ENCODE measurements at places on chromosomes 6 and 20.

DNA sequence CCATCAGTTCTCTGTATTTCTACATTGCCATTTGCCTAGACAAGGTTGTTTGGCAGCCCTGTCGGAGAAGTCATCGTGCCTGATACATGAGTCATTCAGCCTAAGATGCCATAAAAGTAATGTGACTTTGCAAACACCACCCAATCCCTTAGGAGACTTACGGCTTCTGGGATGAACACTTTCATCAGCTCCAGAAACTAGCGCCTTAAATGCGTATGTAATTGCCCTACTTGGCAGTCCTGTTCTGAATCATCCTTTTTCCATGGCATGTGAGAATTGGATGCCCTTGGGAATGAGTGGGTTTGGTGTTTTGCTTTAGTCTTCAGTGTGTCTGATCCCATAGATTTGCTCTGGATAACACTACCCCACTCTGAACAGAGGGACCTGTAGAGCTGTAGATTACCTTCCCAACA lies 158.5 kb downstream of the SASH1 start:
- DNase-seq: no peak

GRCh38 chr6:56667336-56667735 lies 24.6 kb upstream of the DST start:
- DNase-seq: no peak

- DNase-seq: no peak
These were observed 96.2 kb downstream of the FARS2 start for GRCh38 chr6:5357486-5357885.

DNA sequence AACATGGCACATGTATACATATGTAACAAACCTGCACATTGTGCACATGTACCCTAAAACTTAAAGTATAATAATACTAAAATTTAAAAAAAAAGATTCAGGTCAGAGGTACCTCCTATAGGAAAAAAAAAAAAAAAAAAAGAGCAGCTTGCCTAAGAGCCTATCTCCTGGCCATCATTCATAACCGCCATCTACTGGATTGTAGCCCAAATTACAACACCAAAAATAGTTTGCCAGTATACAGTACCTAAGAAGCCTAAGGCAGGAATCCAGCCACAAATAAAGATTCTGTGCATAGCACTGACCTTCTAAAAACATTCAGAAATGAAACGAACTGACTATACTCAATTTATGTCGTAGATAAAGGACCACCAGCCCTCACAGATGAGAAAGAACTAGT lies 438.4 kb upstream of the ADGRB3 start:
- no peak for DNase-seq

DNA sequence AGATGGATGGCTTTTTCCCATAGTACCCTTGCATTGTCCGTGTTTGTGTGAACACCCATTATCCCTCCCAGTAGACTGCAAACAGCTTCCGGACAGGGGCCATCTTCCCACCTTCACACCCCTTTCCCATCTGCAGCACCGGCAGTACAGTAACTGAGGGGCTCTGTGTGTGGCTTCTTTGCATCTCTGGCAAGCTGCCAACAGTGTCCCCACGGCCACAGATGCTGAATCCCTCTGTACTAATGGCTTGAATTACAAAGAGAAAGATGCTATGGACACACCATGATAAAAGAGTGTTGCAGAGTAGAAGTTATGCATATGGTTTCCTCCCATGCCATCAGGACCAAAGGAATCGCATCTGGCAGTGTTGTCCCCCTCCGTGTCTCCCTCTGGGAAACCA lies 101.1 kb upstream of the CDYL start:
- DNase-seq: no peak

GRCh38 chr6:42933205-42933604 lies 3.9 kb downstream of the CNPY3 start:
- no peak for DNase-seq

DNA sequence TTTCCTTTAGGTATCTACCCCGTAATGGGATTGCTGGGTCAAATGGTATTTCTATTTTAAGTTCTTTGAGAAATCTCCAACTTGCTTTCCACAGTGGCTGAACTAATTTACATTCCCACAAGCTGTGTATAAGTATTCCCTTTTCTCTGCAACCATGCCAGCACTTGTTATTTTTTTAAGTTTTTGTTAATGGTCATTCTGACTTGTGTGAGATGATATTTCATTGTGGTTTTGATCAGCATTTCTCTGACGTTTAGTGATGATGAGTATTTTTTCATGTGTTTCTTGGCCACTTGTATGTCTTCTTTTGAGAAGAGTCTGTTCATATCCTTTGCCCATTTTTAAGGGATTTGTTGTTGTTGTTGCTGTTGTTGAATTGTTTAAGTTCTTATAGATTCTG lies 871.1 kb downstream of the KIF16B start:
- DNase-seq: no peak
